Foreskin keratinocyte (primary cell): ENCODE measurements at places on chromosomes 1 and 21. TPM values are rescaled to one million over a fixed set of nuclear protein-coding genes. Genes with fewer than 3 reads are reported as not detected.

DNA sequence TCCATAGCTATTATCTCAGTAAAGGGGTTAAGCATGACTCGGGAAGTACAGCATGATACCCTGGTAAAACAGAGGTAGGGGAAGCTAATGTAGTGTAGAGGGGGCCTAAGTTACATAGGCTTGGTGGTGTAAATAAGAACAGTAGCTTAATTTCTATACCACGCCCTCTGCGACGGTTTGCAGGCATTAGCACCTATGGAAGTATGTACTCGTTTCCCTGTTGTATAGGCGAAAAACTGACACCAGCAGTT is 470 bp upstream of the NAXE start:
- DNase-seq, result no peak

- peak; percentile 20 for DNase-seq
These were observed 428.5 kb upstream of the TMPRSS15 start for GRCh38 chr21:18831942-18832676.

- DNase-seq, result no peak
These were observed 175.8 kb upstream of the VAMP3 start for GRCh38 chr1:7595336-7595735.

GRCh38 chr21:38323721-38324531 is 67.1 kb downstream of the KCNJ15 start:
- peak; percentile 98 for DNase-seq

GRCh38 chr1:115051850-115052249 is 22.2 kb downstream of the TSHB start:
- DNase-seq, result peak; percentile 69

DNA sequence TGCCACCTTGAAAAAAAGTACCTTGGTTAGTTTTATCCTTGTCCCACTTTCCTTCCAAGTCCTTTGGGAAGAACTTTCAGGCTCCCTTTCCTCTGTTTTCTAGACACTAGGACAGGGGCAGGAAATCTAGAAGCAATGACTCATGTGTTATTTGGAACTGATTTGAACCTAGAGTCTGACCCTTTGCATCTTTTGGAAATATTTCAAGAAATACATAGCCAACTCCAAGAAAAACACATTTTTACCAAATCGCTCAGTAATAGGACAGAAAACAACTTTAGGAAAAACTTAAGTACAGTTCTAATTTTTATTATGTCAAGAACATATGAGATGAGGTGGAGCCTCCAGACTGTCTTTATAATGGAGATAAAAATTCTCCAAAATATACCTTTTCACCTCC is 292.4 kb downstream of the PTBP2 start:
- DNase-seq, result no peak

- no peak for DNase-seq
These were observed 3.8 kb downstream of the TFF2 start for GRCh38 chr21:42346866-42347600.

DNA sequence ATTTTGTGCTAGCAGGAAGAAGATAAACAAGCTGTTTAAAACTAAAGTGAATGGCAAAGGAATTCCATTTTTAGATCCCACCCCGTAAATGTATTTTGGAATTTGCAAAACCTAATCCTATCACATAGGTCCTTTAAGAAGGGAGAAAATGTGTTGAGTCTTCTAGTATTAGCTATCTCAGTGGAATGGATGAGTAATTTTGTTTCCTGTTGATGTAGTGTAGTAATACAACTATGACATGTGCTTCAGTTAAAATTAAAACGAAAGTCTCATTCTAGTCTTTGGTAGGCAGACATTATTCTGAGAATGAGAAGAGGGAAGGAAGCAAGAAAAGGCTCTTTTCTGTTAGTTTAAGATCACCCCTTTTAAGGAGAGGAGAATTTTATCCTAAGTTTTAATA is 265.9 kb upstream of the C1orf105 start:
- peak; percentile 59 for DNase-seq

GRCh38 chr1:206472024-206472423 is 1.7 kb downstream of the IKBKE start:
- DNase-seq, result no peak

- no peak for DNase-seq
These were observed 30.5 kb upstream of the FGGY start for GRCh38 chr1:59266180-59266926.

PDIK1L gene
- polyA plus RNA-seq, result 0.72 and 1.0 TPM in 2 replicates

CTH gene
- 3.7 and 4.4 TPM in 2 replicates for polyA plus RNA-seq

VCAM1 gene
- not detected in 2 replicates for polyA plus RNA-seq

TFF3 gene
- not detected in 2 replicates for polyA plus RNA-seq

ZBTB8A gene
- 2.3 TPM in 2 replicates for polyA plus RNA-seq

TRIM67 gene
- polyA plus RNA-seq, result not detected in 2 replicates

SMYD2 gene
- polyA plus RNA-seq, result 43.5 and 45.6 TPM in 2 replicates

DDAH1 gene
- polyA plus RNA-seq, result 4.4 and 7.1 TPM in 2 replicates

IGFN1 gene
- polyA plus RNA-seq, result not detected in 2 replicates
